Tibial nerve (tissue), 4 donors: ENCODE measurements at places on chromosomes 11 and 22. TPM values are rescaled to one million over a fixed set of nuclear protein-coding genes. Genes with fewer than 3 reads are reported as not detected.

OR52E8 gene
- not detected for total RNA-seq

TRIM6 gene
- total RNA-seq = 3.1 TPM

TRIM49B gene
- not detected for total RNA-seq

MMP11 gene
- 7.3 TPM for total RNA-seq

DNA sequence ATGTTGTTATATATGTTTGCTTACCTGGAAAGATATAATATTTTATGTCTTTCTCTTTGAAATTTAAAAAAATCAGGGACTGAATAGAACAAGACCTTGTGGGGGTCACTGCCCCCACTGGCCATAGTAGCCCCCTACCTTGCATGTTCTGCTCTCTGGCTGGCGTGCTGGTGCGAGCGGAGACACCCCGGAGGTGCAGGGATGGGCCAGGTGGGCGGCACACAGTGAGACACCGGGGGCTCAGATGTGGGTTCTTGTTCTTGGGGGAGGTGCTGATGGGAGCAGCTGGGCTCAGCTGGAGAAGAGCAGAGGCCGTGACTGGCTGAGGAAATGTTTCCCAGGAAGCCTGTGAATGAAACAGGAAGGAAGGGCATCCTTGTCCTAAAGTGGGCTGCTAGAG lies 20.2 kb downstream of the GAB4 start:
- no peaks in the 10 kb centered on the region for H3K4me1 ChIP-seq
- no peak overlapping the region for H3K4me3 ChIP-seq
- no peaks in the 10 kb centered on the region for H3K27me3 ChIP-seq
- no peaks in the 10 kb centered on the region for H3K36me3 ChIP-seq

DNA sequence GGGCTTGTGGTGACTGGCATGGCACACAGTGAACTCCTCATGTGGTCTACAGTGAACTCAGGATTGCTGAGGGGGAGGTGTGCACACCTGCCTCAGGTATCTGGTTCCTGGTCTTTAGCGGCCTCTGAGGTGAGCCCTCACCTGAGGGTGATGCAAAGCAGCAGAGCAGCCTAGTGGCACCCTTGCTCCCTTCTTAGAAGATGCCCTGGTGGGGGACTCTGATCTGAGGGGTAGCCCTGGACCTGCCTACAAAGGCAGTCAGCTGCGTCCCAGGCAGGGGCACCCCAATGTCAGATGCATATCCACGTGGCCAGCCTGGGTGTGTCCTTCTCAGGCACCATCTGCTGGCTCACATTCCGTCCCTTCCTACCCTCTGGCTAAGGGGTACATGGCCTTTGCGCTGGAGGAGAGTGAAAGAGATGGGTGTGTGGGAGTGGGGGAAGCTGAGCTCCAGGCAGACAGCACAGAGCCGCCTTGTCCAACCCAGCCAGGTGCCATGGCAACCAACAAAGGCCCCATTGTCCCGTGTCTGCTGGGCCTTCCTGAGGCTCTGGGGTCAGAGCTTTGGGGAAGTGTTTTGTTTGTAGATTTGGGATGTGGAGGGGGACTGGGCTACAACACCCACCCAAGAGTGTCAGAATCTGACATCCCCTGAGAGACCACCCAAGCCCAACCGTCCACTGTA lies 5.8 kb downstream of the PLEKHB1 start:
- no peaks in the 10 kb centered on the region for H3K27me3 ChIP-seq
- H3K4me1 ChIP-seq = peaks cover 9% of the 10 kb centered on the region
- H3K27ac ChIP-seq = peak overlapping the region; percentile 67
- DNase-seq = peak; percentile 37

GRCh38 chr11:132072044-132072857 lies 701.8 kb downstream of the NTM start:
- no peak overlapping the region for H3K4me3 ChIP-seq
- no peaks in the 10 kb centered on the region for H3K27me3 ChIP-seq
- H3K27ac ChIP-seq = peak overlapping the region; percentile 26

DNA sequence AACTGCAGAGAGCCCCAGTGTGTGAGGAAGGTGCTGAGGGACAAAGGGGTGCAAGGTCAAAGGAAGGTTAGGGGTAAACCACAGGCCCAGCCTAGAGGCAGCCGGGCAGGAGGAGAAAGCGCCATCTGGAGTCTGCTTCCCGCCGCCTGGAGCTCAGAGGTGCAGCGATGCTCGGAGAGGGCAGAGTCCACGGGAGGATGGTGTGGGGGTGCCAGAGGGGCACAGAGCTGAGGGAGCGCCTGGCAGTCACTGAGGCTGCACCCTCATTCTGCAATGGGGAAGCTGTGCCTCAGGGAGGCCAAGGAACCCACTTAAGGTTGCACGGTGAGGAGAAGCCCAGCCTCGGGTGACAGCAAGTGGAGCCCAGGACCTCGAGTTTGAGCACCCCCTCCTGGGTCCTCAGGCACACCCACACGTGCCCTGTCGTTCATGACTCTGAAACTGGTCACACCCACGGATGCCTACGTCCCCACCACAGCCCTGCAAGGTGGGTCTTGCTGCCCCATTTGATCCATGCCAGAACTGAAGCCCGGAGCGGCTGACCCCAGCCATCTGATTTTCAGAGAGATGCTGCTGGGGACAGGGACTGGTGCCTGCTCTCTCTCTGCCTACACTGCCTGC lies 1.6 kb downstream of the IL2RB start:
- no peaks in the 10 kb centered on the region for H3K36me3 ChIP-seq
- H3K27me3 ChIP-seq = no peaks in the 10 kb centered on the region
- no peak overlapping the region for H3K4me3 ChIP-seq
- DNase-seq = no peak
- peaks cover 3% of the 10 kb centered on the region for H3K4me1 ChIP-seq
- no peak overlapping the region for H3K27ac ChIP-seq

DNA sequence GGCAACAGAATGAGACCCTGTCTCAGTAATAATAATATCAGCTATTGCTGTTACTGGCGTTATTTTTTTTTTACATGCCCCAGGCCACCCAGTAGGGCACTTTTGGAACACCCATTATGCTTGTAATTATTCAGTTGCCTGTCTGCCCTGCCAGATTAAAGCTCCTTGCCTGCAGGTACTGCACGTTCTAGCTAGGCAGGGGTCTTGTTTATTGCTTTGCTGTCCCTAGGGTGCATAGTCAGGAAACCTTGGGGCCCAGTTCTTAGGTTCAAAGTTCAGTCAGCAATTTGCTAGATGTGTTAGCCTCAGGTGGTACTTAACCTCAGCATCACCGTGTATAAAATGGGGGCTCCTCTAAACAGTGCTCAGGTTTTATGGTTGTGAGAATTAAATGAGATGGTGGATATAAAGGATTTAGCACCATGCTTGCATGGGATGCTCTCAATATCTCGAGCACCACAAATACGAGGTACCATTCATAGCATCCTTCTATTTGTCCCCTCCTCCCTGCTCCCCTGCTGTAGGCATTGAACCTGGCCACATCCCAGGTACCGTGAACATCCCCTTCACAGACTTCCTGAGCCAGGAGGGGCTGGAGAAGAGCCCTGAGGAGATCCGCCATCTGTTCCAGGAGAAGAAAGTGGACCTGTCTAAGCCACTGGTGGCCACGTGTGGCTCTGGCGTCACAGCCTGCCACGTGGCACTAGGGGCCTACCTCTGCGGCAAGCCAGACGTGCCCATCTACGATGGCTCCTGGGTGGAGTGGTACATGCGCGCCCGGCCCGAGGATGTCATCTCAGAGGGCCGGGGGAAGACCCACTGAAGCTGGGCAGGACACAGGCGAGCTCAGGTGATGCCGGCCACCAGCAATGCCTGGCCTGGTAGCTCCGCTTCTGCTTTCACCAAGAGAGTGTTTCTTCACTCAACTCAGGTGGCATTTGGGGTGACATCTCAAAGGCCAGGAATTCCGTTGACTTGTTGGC lies 9.4 kb downstream of the MPST start:
- no peaks in the 10 kb centered on the region for H3K4me1 ChIP-seq
- DNase-seq = no peak
- H3K4me3 ChIP-seq = no peak overlapping the region
- peaks cover 79% of the 10 kb centered on the region for H3K36me3 ChIP-seq

DNA sequence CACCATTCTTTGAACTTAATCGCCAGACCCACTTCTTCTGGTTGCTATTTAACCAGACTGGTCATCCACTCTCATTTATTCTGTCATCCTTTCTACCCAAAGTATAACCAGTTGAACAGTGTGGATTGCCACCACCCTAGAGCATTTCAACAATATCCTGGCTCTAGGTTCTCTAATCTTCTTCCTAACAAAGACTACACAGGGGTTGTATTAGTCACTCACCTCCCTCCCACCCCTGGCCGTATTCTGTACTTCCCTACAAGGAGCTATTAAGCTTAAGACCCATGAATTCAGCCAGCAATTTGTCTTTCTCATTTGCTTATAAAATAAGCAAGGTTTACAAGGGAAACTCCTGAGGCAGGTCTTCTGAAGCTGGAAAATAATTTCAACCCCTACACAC lies 46.9 kb upstream of the CEP126 start:
- no peak overlapping the region for H3K27ac ChIP-seq
- no peaks in the 10 kb centered on the region for H3K27me3 ChIP-seq
- H3K4me3 ChIP-seq = no peak overlapping the region
- no peaks in the 10 kb centered on the region for H3K36me3 ChIP-seq

- no peak for DNase-seq
- H3K27ac ChIP-seq = peak overlapping the region; percentile 64
- no peaks in the 10 kb centered on the region for H3K4me1 ChIP-seq
- H3K36me3 ChIP-seq = no peaks in the 10 kb centered on the region
- no peak overlapping the region for H3K4me3 ChIP-seq
Measured at GRCh38 chr22:30197389-30197788, 49.2 kb downstream of the LIF start.

DNA sequence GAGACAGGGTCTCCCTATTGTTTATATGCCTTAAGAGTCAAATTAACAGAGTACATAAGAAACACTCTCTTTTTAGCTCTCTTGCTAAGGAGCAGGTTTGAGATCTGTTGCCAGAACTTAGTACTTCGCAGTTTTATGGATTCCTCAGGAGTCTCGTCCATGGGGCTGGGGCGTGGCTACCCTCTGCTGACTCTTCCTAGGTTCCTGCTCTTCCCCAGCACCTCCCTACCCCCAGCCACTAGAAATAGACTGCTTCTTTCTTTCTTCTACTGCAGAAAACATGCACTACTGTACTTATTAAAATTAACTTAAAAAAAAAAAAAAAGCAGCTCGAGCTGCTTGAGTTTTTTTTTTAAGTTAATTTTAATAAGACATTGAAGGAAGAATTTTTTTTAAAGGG lies 8.0 kb downstream of the FAM118B start:
- no peaks in the 10 kb centered on the region for H3K4me1 ChIP-seq
- no peak overlapping the region for H3K27ac ChIP-seq
- DNase-seq = no peak
- H3K36me3 ChIP-seq = no peaks in the 10 kb centered on the region
- H3K4me3 ChIP-seq = no peak overlapping the region
- H3K27me3 ChIP-seq = no peaks in the 10 kb centered on the region

DNA sequence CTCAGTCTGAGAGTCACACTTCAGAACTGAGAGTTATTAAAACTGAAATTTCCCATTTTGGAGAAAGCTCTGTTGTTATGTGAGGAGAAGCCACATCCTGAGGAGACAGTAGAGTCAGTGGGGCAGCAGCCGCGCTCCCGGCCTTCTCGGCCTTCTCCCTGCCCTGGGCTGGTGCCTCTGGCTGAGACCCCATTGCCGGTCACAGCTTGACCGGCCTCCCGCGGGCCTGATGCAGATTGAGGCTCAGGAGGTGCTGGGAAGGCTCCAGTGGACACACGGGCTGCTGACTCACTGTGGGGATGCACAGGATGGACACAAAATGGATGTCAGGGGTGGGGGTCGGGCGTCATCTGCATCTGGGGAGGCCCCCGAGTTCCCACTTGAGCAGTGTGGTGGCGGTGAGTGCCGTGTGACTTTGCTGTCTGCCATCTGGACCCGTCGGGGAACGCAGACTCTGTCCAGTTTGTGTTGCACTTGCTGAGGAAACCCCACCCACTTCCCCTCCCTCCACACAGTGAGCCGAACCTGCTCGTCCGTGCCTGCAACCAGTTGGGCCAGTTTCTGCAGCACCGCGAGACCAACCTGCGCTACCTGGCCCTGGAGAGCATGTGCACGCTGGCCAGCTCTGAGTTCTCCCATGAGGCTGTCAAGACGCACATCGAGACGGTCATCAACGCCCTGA lies 50.1 kb downstream of the MUC6 start:
- H3K4me1 ChIP-seq = no peaks in the 10 kb centered on the region
- H3K27me3 ChIP-seq = no peaks in the 10 kb centered on the region
- DNase-seq = no peak
- H3K36me3 ChIP-seq = peaks cover 94% of the 10 kb centered on the region
- no peak overlapping the region for H3K4me3 ChIP-seq
